ENCODE measurements at places on chromosomes 6 and 20. TPM values are rescaled to one million over a fixed set of nuclear protein-coding genes. Genes with fewer than 3 reads are reported as not detected.

The MSH5 gene
- 60.1 TPM for total RNA-seq

The BPIFB3 gene
- not detected for total RNA-seq

GRCh38 chr6:167275436-167275835 is 15.7 kb upstream of the UNC93A start:
- no peak for DNase-seq
- no peaks in the 10 kb centered on the region for H3K4me1 ChIP-seq
- H3K36me3 ChIP-seq, result no peaks in the 10 kb centered on the region

GRCh38 chr6:105767541-105767940 is 318.6 kb upstream of the PRDM1 start:
- H3K27ac ChIP-seq, result no peak overlapping the region
- no peaks in the 10 kb centered on the region for H3K4me1 ChIP-seq
- no peak overlapping the region for H3K4me3 ChIP-seq
- H3K36me3 ChIP-seq, result no peaks in the 10 kb centered on the region
- DNase-seq, result no peak

DNA sequence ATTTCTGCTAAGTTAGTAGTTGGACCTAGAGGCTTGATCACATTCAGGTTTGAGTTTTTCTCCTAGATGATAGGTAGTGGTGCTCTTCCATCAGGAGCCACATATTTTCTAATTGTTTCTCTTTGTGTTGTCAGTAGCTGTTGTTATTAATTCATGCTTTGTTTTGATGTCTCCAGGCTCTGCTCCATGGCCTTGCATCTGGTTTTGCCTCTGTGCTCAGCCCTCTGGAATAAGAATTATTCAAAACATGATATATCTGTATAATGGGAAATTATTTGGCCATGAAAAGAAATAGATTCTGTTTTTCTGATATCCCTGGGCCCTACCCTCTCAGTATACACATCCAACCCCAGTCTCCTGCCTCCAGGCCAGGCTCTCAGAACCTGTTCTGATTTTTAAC is 184.8 kb downstream of the CDC5L start:
- H3K4me3 ChIP-seq, result no peak overlapping the region
- H3K27ac ChIP-seq, result no peak overlapping the region
- no peaks in the 10 kb centered on the region for H3K27me3 ChIP-seq

The TCP11 gene
- not detected for total RNA-seq

DNA sequence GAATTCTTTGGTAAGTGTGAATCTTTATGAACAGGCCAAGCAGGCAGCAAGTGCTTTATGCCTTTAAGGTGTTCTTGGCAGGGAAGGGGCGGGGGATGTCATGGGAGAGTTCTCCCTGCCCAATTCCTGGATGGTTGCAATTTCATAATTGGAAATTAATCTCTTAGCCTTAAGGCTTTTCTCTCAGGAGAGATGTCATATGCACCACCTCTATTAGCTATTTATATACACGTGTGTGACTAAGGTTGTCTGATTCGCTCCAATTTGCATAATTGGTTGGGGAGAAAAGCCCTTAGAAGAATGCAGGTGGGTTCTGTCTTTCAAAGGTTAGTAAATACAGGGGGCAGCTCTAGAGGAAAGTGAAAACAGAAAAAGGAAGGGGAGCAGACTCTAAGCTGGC is 5.2 kb upstream of the ENPP5 start:
- DNase-seq, result no peak
- H3K4me1 ChIP-seq, result peaks cover 7% of the 10 kb centered on the region
- no peak overlapping the region for H3K27ac ChIP-seq
- no peak overlapping the region for H3K4me3 ChIP-seq
- H3K36me3 ChIP-seq, result no peaks in the 10 kb centered on the region

DNA sequence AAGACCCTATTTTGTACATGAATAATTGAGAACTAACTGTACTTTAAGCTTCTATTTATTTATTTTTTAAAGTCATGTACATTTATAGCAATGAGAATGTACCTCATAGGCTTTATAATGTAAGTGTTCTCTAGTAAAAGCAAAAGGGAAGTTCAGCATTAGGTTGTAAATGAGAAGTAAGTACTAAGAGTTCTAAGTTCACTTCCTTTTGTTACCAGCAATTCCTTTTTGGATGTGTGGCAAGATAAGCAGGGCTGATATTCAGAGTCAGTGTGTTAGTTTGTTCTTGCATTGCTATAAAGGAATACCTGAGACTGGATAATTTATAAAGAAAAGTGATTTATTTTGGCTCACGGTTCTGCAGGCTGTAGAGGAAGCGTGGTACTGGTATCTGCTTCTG is 54.0 kb upstream of the CCN2 start:
- no peak overlapping the region for H3K4me3 ChIP-seq
- H3K36me3 ChIP-seq, result no peaks in the 10 kb centered on the region
- no peak for DNase-seq
- no peaks in the 10 kb centered on the region for H3K4me1 ChIP-seq
- H3K27me3 ChIP-seq, result no peaks in the 10 kb centered on the region
- no peak overlapping the region for H3K27ac ChIP-seq

DNA sequence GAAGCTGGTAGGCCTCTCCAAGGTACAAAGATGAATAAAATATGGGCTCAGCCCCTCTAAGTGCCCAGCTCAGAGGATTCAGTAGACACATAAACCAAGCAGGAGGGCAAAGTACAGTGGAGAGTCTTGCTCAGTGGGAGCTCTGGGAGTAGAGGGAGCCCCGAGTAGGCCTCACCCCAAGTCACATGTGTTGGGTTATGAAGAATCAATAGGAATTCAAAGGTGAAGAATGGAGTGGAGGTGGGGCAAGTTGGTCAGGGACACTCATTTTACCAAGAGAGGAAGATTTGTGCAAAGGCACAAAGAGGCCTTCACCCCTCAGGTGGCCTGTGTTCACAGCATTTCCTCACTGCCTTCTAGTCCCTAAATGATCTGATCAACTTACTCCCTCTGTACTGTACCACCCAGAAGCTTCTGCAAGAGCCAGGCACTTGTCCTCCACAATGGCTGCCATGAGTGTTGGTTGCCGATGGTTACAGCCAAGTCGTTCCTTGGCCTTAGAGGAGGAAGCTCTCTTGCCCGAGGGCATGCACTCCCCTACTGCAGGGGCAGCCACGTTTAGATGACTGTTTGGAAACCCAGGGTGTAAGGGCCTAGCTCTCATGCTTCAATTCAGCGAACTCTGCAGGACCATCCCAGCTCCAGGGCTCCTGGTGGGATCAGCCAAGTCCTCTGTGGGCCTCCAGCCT is 6.7 kb upstream of the CDKN1A start:
- no peaks in the 10 kb centered on the region for H3K36me3 ChIP-seq
- no peaks in the 10 kb centered on the region for H3K27me3 ChIP-seq
- no peak overlapping the region for H3K4me3 ChIP-seq

DNA sequence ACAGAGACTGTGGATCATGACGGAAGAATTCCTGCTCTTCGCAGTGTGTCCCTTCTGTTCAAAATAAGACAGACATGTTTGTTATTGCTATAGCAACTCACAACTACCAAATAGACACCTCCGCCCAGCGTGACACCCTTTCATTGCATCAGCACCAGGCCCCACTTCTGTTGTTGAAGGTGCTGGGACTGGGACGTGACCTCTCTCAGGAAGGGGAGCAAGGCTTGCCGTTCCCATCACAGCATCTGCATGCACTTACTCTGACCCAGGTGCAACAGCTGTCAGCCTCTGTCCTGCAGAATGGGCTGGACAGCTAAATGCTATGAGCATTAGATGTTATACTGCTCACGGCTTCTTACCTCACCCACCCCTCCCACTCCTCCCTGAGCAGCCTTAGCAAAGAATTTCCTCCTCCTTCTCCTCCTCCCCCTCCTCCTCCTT is 94.1 kb downstream of the DACT2 start:
- H3K4me3 ChIP-seq, result no peak overlapping the region
- no peaks in the 10 kb centered on the region for H3K36me3 ChIP-seq
- H3K27me3 ChIP-seq, result peaks cover under 1% of the 10 kb centered on the region
- H3K27ac ChIP-seq, result peak overlapping the region; percentile 78

The DCBLD1 gene
- 4.4 TPM for total RNA-seq

DNA sequence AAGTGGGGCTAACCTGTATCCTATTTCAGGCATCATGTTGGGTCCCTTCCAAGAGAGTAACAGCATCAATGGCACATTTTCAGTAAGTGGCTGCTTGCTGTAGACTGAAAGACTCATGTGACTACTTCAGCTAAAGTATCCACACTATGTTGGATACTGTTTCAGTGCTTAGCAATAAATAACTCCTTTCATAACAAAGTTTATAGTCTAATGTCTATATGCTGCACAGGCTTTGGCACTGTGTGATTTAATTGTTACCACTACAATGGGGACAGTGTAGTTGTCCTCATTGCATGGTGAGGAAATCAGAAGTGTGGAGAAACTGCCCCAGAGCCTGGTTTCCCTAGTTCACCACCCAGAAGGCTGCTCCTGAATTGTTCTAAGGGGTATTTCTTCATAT is 318.0 kb upstream of the PTCHD4 start:
- DNase-seq, result no peak
- H3K27me3 ChIP-seq, result no peaks in the 10 kb centered on the region
- H3K36me3 ChIP-seq, result no peaks in the 10 kb centered on the region
- no peak overlapping the region for H3K27ac ChIP-seq
- no peaks in the 10 kb centered on the region for H3K4me1 ChIP-seq

DNA sequence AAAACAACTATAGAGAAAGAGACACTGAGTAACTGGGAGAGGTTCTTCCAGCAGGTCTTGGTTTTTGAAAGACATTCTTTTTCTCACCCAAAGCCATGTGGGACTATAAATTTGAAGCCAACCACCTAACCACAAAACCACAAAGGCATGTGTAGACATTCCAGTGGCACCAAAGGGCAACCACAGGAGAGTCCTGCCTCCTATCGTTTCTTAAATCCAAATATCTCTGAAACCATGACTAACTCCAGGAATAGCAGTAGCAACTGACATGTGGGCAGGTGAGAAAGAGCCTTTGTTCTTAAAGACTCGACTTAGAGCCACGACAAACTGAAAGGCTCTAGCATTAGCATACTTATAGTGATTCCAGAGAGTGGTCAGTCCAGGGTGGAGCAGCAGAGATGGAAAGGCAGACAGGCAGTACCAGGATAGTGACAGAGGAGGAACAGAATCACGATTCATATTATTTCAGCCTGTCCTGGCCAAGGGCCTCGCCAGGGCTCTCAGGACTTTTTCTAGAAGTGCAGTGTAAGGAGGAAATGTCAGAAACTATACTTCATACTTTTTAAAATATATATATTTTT is 9.4 kb upstream of the COL9A1 start:
- H3K4me3 ChIP-seq, result no peak overlapping the region
- H3K27ac ChIP-seq, result no peak overlapping the region
- no peak for DNase-seq
- H3K27me3 ChIP-seq, result peaks cover 5% of the 10 kb centered on the region
- no peaks in the 10 kb centered on the region for H3K36me3 ChIP-seq

DNA sequence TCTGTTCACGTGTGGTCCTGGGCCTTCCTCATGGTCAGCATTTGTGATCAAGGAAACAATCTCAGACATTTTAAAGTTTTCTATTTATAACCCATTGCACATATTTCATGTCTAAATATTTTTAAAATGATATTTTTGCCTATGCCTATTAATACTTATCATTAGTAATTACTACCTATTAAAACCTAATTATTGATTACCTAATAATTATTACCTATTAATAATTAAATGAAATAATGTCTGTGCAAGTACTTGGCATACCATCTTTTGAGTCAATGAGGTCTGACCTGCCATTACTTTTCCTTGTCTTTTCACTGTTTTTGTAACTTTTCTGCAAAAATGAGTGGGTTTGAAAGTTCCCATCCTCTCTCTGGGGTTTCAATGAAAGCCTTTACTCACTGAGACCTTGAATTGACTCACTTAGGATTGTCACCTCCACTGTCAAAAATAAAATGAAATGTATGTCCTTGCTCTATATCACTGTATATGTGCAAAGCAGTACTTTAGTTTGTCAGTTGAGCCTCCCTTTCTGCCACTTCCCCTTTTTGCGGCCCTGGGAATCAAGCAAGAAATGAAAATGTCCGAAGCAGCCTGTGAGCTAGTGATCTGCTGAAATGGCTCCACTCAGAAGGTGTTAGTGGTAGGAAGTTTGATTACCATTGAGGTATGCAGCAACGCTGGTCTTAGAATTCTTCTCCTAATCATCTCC is 87.8 kb downstream of the L3MBTL3 start:
- no peaks in the 10 kb centered on the region for H3K27me3 ChIP-seq
- H3K4me3 ChIP-seq, result no peak overlapping the region
- no peaks in the 10 kb centered on the region for H3K4me1 ChIP-seq
- H3K27ac ChIP-seq, result no peak overlapping the region
- DNase-seq, result no peak

DNA sequence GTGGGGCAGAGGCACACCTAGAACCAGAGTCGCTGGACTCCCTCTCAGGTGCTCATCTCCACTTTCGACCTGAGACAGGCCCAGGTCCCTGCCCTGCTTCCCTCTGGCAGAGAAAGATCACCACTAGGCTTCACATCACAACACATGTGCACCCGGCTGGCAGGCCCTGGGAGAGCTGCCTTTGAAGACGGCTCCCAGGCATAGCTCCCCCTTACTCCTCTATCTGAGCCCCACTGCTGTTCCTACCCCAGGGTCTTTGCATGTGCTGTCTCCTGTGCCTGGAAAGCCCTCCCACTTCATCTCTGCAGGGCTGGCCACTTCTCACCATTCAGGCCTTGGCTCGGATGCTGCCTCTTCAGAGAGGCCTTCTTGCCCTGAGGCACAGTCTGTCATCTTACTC is 89.2 kb downstream of the NOL4L start:
- no peaks in the 10 kb centered on the region for H3K36me3 ChIP-seq
- no peaks in the 10 kb centered on the region for H3K27me3 ChIP-seq
- no peaks in the 10 kb centered on the region for H3K4me1 ChIP-seq

DNA sequence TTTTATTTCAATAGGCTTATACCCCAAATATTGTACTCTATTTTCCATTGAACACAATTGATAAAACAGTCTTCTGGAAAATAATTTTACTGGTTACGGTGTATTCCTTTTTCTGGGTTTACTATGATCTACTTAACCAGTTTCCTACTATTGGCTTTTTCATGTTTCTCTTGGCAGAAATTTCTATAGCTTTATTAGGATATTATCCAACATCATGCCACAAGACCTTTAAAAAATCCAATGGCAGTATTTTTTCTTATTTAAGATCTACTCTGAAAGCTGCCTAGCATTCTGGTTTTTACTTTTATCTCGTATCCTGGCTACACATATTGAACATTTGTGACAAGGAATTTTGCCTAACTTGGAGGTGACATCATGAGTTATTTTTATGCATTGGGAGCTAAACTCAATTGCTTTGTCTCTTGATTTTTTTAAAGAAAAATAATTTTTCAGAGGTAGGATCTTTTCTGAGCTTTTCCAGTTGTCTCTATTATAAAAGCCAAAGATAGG is 45.5 kb downstream of the SLC9A8 start:
- peaks cover 44% of the 10 kb centered on the region for H3K36me3 ChIP-seq
- DNase-seq, result no peak
- H3K4me1 ChIP-seq, result peaks cover 9% of the 10 kb centered on the region
- no peak overlapping the region for H3K27ac ChIP-seq

Measured in suprapubic skin (tissue), 4 donors.